C1 segment of cervical spinal cord (tissue), 14 donors: ENCODE measurements at places on chromosomes 5 and 9.

DNA sequence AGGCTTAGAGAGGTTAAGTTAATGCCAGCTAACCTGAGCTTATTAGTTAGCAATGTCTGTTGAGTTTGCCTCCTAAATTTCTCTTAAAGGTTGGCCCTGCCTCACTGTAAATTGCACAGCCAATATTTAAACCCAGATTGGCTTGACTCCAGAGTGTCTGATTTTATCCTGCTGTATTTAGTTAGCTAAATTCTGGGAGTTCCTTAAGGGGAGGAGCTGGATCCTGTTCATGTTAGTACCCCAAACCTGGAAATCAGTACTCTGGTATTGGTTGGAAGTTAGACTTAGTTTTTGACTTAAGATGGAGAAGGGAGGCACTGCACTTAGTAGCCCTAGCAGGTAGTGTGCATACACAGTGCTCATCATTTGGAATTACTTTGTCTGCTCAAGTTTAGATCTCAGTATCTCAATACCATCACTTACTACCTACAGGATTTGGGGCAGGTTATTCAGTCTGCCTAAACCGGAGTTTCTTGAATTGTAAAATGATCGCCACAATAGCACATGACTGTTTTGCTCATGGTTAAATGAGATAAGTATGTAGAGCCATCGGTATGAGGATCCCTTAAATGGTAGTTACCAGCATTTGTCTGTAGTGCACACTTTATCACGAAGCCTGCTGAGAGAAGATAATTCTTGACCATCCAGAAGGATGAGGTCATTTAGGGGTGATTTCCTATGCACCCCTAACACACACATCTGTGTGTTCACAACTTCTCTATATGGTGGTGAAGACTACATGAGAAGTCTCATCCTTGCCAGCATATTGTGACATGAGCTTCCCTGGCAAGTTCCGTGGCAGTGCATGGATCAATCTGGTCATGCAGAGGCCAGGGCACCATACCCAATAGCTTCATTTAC lies 264.8 kb upstream of the TRIM32 start:
- no peak for DNase-seq

GRCh38 chr9:107778661-107779060 lies 289.1 kb upstream of the KLF4 start:
- DNase-seq, result no peak

DNA sequence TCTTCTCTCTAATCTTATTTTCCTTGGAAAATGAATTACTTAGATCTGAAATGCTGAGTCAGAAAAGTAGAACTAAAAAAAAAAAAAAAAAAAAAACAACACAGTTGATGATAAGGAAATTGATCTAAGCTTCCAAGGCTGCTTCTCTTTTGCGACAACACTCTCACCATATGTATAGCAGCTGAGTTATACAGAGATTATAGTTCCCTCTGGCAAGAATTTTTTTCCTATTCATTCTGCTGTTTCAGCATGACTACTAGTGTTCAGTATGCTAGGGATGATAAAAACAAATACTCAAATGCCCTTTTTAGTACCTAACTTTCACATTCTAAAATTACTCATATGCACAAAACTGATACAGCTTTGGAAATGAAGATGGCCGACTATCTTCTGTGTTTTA lies 267.3 kb downstream of the MLLT3 start:
- no peak for DNase-seq

GRCh38 chr9:8871796-8872445 lies 1072.3 kb upstream of the DMAC1 start:
- no peak for DNase-seq

GRCh38 chr5:1788828-1789227 lies 10.8 kb downstream of the MRPL36 start:
- DNase-seq, result no peak

DNA sequence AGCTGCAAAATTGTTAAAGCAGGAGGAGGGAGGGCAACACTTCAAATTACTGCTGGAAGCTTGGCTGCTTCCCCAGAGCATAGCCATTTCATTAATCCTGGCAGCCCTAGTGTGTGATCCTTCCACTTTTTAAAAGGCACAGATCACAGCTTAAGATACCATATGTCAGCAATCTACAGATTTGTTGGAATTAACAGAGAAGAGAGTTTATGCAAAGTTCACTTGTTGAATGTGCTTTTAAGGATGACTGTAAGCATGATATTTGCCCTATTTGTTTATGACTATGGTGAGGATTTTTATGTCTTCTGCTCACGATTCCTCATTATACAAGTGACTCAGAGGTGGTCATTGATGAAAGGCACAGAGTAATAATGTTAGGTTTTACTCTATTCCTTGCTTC lies 156.0 kb upstream of the CDKN2B start:
- no peak for DNase-seq

GRCh38 chr5:150045549-150045948 lies 40.8 kb downstream of the CSF1R start:
- no peak for DNase-seq

GRCh38 chr9:136722969-136723356 lies 10.6 kb downstream of the DIPK1B start:
- no peak for DNase-seq
